Common myeloid progenitor, CD34-positive (primary cell): ENCODE measurements at places on chromosomes 5 and 9.
A peak's percentile ranks its signal among the peaks of the same experiment; 100 is the strongest.

GRCh38 chr9:135440620-135441019, 39.0 kb upstream of the PPP1R26 start:
- no peak for DNase-seq

GRCh38 chr5:73892806-73893205, 266.8 kb downstream of the ARHGEF28 start:
- no peak for DNase-seq

- DNase-seq: no peak
Observed at GRCh38 chr5:117587111-117587510, 1012.5 kb upstream of the SEMA6A start.

GRCh38 chr9:16866587-16866986, 3.9 kb downstream of the BNC2 start:
- no peak for DNase-seq

DNA sequence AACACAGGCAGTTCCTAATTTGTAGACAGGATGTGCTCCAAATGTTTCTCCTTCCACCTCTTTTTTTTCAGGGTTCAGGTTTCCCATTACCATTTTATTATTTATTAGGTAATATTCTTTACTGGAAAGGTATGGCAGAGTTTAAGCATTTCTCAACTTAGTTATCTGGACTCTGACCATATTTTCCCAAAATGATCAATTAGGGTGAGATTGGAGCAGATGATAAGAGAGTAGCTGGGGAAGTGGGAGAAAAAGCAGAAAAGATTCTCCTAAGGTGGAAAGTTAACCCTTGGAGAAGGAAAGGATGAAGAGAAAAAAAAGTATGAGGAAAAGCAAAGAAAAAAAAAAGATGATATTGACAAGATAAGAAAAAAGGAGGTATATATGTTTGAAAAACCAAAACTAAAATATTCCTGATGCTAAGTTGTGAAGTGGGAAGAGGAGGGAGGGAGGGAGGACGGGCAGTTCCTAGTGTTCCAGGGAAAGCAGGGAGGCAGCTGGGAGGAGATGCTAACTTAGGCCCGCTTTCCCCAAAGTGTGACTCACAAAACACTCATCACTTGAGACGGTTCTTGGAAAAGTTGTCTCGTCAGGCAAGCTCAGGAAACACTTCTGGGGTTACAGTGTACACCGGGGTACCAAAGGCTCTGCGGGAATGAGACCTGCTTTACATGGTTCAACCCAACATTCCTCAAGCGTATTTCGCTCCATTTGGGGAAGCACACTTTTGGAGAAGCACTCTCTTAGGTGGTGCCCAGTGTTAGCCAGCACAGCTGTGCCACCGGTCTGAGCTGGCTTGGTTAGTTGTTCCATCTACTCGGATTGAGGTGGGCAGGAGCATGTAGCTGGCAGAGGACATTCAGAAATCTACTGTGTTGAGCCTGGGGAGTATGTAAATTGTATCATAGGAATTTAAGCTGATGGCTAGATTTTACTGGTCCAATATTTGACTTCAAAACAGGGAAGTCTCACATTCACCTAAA, 35.1 kb downstream of the B4GALT1 start:
- DNase-seq: no peak

DNA sequence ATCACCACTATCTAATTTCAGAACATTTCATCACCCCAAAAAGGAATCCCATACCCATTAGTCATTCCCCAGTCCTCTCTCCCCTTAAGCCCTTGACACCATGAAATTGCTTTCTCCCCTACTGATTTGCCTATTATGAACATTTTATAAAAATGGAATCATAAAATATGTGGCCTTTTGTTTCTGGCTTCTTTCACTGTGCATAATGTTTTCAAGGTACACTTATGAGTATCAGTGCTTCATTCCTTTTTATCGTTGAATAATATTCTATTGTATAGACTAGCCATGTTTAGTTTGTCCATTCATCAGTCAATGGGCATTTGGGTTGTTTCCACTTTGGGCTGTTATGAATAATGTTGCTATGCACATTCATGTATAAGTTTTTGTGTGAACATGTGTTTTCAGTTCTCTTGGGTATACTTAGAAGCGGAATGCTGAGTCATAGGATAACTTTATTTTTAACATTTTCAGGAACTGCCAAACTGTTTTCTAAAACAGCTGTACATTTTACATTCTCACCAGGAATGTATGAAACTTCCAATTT, 40.4 kb upstream of the FGF1 start:
- peak; percentile 76 for DNase-seq

DNA sequence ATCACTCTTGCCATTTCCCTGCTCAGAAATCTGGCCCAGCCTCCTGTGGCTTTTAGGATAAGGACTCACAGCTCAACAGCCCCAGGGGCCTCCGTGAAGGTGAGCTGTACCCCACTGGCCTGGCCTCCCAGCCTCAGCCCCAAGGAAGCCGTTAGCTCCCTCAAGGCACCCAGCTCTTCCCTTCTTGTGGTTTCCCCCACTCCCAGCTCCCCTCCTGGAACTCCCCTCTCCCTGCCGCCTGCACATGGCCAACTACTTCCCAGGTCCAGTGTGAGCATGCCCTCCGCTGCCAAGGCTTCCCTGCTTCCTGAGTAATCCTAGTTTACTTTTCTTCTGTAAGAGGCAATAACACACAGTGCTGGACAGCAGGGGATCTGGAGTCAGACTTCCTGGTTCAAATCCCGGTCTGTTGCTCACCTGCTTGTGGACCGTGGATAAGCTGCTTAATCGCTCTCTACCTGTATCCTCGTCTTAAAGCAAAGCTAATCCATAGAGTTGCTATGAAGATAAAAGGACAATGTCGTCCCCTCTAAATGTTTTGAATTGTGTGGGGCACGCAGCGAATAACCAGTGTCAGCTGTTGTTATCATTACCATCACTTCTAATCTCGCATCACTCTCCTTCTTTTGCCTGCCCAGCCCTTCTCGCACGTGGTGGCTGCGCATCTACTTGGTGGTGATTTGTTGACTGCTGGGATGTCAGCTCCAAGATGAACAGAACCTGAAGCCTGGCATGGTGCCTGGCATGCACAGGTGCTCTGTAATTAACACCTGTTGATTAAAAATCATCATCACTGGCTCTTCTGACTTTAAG, 86.6 kb downstream of the C5orf15 start:
- DNase-seq: no peak

- DNase-seq: peak; percentile 23
Observed at GRCh38 chr5:116313366-116313765, 228.5 kb downstream of the COMMD10 start.

- no peak for DNase-seq
Observed at GRCh38 chr5:13613621-13614020, 330.9 kb downstream of the DNAH5 start.

- DNase-seq: no peak
Observed at GRCh38 chr5:179768326-179769085, 25.3 kb upstream of the LTC4S start.

DNA sequence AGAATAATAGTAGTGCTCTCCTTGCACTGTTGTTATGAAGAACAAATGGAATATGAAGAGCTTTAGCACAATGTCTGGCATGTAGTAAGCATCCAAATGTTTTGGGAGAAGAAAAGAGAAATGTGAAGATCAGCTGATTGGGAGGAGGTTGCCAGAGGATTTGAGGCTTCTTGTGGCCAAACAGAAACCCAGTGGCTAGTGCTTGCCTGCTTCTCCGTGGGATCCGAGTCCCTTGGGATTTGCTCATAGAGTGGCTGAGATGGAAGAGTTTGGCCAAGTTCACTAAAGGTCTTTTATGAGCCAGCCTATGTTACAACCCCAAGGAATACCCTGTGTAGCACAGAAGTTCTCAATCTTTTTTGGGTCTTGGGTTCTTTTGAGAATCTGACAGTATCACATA, 86.0 kb downstream of the ANGPTL2 start:
- no peak for DNase-seq

GRCh38 chr9:135563858-135564257, 2.3 kb downstream of the PAEP start:
- DNase-seq: no peak
